AG10803 (cell line): ENCODE measurements at places on chromosomes 6 and 20.

GRCh38 chr6:74259981-74260380, 564.0 kb downstream of the CD109 start:
- peak; percentile 25 for DNase-seq

DNA sequence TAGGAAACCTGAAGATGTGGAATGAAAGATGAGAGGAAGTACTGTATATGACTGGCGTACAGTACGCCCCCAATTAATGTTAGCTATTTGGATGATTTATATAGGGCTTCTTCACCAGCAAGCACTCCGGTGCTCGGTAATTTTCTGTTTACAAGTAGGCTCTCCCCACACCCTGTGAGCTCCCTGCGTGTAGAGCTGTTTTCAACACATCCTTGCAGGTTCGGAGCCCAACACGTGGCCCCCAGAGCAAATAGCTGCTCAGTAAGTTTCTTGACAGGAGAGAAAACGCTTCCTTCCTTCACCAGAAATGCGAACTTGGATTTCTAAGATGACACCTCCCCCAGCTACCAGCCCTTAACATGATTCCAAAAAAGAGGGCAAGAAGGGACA, 1.2 kb upstream of the RAB22A start:
- peak; percentile 17 for DNase-seq

DNA sequence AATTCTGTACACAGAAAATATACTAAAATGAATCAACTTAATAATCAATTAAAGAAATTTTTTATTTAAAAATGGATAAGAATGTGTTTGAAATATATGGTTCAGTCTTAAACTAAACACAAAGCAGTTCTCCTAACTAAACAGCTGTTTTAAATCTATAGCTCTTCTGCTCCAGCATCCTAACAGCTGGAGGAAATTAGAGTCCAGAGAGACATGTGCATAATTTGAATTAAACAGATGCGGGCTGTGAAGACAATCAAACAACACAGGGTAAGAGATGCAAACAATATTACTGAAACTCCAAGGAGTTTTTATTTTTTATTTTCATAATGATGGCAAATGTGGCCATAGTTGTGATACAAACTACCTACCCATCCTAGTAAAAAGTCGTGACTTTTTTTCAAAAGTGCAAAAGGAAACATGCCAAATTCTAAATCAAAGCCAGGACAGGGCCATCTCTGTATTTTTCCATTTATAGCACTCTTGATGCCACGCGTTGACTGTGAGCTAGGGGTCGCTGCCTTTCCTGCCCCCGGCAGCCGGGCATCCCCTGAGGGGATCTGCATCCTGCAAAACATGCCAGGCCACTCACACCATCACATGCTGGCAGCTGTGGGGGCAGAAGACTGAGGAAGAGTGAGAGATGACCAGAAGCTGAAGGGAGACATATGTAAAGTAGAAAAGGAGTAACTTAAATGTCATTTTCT, 310.6 kb downstream of the PRKN start:
- no peak for DNase-seq

GRCh38 chr6:84776392-84776791, 12.0 kb upstream of the TBX18 start:
- DNase-seq = no peak

GRCh38 chr6:101114703-101115102, 233.6 kb upstream of the ASCC3 start:
- DNase-seq = peak; percentile 50

DNA sequence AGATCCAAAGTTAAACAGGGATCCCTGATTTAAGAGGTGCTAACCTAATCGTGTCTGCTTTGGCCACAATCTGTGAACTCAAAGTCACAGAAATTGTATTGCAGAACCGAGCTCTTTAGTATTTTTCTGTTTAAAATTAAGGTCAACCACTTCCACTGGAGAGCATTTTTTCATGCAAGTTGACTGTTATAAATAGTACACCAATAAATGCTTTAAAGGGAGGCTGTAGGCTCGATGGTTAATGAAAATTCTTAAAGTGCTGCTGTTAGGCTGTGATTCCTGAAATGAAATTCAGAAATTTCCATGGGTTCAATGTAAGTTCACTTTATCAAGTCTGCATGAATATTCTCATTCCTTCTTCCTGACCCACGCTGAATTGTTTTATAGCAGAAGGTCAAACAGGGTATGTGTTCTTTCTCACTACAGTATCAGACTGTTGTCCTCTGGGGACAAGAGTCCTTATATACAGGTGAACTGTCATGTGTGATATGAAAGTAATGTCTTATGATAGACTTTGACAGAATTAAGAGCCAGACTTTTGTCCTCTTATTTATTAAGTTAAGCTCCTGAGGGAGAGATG, 92.5 kb upstream of the HDGFL1 start:
- no peak for DNase-seq

DNA sequence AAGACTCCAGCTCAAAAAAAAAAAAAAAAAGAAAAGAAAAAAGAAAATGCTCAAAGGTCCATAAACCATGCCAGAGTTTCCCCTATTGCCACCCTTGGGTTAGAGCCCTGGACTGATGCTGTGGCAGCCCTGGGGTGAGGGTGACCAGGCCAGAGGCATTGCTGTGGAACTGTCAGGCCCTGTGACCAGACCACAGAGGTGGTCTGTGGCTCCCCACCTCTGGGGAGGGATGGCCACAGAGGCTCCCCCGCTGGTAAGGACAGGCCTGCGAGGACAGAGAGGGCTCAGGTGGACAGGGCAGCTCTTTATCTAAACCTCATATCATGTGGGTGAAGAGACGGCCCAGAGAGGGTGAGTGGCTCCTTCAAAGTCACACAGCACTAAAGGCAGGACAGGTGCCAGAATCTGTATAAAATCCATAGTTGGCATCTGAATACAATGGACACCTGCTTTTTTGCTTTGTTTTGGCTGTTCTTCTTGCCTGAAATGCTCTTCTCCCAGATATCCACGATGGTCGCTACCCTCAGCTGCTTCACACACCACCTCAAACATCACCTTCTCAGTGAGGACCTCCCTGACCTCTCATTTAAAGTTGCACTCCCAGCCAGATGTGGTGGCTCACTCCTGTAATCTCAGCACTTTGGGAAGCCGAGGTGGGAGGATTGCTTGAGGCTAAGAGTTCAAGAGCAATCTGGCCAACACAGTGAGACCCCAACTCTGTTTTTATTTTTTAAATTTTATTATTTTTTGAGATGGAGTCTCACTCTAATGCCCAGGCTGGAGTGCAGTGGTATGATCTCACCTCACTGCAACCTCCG, 22.5 kb upstream of the SPDEF start:
- no peak for DNase-seq

DNA sequence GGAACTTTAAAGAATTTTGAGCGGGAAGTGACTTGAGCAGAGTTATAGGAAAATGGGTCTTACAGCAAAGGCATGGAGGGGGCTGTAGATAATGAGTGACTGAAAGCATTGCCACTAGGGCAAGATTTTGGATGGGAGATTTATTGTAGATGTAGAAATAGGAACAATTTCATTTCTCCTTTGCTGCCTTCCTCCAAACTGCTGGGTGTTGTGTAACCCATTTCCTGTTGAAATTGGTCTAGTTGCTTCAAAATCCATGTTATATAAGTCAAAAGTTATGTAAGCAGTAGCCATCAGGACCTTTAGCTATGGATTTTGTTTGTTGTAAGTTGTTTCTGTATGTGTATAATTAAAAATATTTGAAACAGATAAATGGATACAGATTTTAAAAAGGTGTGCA, 11.1 kb downstream of the YWHAB start:
- DNase-seq = peak; percentile 58

- DNase-seq = no peak
These were observed 33.5 kb downstream of the EDN3 start for GRCh38 chr20:59333951-59334350.

DNA sequence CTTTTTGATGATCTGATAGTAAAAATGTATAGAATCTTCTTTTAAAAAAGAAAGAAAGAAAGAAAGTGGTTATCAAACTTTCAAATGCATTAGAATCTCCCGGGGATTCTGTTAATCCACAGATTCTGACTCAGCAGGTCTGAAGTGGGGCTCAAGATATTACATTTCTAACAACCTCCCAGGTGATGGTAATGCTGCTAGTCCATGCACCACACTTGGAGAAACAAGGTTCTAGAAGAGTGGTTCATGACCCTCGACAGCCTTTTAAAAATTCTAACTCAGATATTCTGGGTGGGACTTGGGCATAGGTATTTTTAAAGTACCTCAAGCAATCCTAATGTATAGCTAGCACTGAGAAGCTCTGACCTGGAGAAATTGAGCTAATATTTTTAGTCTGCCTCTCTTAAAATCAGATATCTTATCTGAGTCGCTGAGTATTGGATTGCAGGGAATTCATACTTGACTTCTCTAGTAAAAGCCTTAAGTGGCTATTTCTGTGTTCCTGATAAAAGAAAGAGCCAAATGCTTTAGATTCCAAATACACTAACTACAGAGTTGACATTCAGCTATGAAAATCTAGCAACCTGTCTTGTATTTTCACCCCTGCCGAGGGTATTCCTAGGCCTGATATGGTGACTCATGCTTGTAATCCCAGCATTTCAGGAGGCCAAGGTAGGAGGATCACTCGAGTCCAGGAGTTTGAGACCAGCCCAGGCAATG, 252.4 kb downstream of the PHACTR1 start:
- DNase-seq = no peak

DNA sequence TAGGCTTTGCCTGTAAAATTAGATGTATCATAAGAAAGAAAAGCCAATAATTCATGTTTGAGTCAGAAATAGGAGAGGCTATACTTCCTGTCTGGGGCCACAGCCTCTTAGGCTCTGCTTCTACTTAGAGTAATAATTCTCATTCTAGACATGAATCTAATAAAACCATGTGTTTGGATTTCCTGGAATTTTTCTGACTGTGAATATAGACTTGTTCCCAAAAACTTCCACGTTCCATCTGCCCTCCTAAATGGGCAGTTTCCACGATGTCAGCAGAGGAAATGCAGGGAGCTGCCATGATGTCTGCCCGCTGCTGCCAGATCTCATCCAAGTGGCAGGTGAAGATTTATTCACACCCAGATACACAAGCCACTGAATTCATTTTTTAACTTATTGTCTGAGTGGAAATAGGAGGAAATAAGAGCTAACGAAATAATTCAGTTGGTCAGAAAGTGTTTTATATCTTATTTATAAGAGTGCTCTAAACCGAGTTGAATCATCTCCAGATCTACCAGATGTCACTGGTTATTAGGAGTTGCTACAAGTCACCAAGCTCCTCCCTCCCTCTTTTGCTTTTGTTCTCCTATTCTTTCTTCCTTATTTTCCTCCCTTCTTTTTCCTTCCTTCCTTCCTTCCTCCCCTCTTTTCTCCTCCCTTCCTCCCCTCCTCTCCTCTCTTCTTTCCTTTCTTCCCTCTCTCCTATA, 69.3 kb downstream of the ALDH8A1 start:
- DNase-seq = peak; percentile 84

GRCh38 chr20:1856424-1856823, 38.8 kb upstream of the SIRPA start:
- peak; percentile 92 for DNase-seq

DNA sequence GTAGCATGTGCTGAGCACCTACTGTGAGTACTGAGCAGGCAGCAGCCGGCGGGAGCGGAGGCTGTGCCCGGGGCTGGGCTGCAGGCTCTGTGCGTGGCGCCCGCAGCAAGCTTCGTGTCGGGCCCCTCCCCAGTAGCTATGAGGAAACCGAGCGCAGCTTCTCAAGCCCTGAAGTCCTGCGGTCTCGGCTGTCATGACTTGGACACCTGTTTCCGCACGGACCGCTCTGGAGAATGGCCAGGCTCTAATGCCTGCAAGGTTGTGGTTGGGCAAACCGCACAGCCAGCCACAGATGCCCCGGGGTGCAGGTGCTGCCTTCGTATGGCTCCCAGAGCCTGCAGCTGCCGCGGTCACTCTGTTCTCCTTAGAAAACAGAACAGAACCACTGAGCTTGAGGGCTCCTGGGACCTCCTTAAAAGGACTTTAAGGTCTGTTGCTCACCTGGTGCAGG, 33.7 kb downstream of the PYGB start:
- no peak for DNase-seq

DNA sequence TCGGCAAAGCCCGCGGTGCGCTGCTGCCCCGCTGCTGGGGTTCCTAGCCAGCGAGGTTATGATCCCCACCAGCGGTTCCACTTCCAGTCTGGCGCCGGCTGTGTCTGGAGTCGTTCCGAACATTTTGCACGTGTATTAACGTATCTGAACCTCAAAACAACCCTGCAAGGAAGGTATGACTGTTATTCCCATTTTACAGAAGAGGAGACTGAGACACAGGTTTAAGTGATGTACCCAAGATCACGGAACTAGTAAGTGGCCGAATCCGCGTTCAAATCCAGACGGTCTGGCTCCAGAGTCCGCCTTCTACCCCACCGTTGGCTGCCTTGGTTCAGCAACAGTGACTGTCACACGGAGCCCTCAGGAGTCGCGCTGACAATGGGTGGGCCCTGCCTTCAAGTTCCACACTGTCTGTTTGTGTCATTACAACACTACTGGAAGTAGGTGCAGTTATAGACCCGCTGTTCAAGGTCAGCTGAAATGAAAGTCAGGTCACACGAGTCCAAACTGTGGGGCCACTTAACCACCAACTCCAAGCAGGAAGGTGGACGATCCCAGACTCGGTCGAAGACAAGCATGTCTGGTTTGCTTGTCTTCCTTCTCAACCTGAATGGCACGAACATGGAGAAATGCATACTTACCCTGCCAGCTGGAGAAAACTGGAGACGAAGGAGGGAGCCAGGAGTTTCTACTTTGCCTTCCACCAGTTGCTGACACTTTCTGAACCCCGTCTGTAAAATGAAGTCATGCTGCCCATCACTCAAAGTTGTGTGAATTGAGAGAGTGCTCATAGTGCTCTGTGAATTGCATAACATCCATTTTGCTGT, 803 bp upstream of the SRXN1 start:
- no peak for DNase-seq

- no peak for DNase-seq
These were observed 5.2 kb downstream of the EBF4 start for GRCh38 chr20:2697768-2698167.

- no peak for DNase-seq
These were observed 52.5 kb downstream of the ERMARD start for GRCh38 chr6:169803816-169804340.

GRCh38 chr20:41004531-41005360, 23.9 kb upstream of the TOP1 start:
- DNase-seq = peak; percentile 9

DNA sequence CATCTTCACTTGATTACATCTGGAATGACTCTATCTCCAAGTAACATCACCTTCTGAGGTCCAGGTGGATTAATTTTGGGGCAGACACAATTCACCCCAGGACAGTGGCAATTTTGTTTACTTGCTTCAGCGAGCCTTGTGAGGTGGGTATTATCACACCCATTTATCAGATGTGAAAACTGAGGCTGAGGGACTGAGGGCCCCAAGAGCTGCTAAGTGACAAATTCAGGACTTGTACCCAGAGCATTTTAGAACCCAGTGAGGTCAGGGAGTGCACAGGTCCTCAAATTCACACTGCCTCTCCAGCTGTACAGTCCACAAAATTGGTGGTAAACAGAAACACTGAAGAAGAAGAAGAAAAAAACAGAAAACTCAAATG, 125.2 kb upstream of the PMEPA1 start:
- no peak for DNase-seq

- no peak for DNase-seq
These were observed 31.9 kb downstream of the JAG1 start for GRCh38 chr20:10641893-10642292.
